GM13977 (cell line): ENCODE measurements at places on chromosomes 2 and 18.

GRCh38 chr2:105403783-105404698, 5.2 kb upstream of the FHL2 start:
- no peak for DNase-seq

DNA sequence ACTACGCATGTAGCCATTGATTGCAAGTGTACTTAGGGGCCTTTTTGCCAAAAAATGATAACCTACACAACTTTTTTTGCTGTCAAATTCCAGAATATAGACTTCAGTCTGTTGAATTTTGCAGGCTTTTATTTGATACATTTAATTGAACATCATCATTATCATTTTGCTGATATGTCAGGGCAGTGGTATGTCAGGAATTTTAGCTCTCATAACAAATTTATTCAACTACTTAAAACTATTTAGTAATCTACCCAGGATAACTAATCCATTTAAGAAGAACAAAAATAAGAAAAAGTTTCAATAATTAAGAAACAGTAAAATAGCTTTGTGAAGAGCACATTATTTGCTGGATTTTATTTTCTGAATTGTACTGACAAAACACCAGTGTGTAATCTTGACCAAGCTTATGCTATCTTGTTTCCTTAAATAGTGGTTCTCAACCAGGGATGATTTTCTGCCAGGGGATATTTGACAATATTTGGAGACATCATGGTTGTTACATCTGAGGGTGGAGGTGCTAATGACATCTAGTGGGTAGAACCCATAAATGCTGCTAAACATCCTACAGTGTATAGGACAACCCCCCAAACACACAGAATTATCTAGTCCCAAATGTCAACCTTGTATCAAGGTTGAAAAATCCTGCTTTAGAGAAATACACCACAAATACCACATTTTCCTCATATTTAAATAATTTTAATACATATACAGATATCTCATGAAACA, 12.1 kb upstream of the TTN start:
- DNase-seq: no peak

DNA sequence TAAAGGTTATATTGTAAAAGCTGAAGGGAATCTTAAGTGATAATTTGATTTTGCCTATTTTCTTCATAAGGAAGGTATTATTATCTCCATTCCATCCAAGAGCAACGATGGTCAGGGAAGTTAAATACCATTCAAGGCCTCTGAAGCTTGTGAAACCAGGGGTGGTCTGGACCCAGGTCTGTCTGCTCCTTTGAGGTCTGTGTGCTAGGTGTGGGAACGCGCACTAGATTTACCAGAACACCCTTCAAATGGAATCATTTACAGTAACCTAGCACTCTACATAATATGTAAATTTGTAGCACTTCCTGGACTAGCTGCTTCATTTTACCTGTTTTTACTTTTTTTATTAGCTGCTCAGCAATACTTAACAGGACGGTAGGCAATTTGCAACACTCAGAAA, 6.4 kb upstream of the TRIB2 start:
- no peak for DNase-seq

DNA sequence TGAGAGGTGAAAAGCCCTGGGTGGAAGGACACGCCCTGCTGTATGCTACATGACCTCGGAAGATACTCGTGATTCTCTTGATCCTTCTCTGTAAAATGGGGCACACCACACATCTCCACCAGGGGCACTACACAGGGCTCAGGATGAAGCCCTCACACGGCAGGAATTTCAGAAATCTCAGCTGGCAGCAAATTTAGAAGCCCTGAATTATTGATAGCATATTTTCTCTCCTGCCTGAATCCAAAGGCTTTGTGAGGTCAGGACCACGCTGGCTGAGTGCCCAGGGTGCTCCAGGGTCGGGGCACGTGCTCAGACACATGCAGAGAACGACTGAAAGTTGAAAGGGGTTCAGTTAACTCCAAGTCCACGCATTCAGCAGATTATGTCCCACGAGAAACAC, 42.1 kb upstream of the GALR1 start:
- DNase-seq: no peak

GRCh38 chr2:9484533-9484932, 10.2 kb downstream of the IAH1 start:
- no peak for DNase-seq

DNA sequence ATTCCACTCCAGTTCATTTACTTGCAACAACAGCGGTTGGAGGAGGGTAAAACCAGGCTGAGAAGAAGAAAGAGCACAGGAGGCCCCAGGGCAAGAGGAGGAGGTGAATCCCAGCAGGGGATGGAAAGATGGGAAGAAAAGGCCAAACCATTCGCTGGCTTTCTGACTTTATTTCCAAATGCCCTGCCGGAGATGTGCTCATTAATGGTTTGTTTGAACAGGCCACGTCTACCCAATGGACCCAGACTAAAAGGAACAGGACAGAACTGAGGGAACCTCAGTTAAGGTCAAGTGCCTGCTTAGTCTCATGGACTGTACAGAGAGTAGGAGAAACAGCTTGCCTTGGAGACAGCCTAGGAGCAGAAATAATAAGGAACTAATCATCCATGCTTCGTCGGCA, 121.6 kb upstream of the NDUFV2 start:
- DNase-seq: no peak

- no peak for DNase-seq
Measured at GRCh38 chr2:40113272-40113968, 334.4 kb upstream of the THUMPD2 start.

- DNase-seq: no peak
Measured at GRCh38 chr2:199018826-199019225, 438.9 kb downstream of the SATB2 start.

GRCh38 chr18:61362511-61362910, 29.3 kb downstream of the CDH20 start:
- DNase-seq: no peak
